Hematopoietic multipotent progenitor cell treated with erythropoietin and hydrocortisone succinate and interleukin-3 and kit ligand, for 17 days (in vitro differentiated cells): ENCODE measurements at places on chromosomes 2 and 18.

- DNase-seq, result no peak
Observed at GRCh38 chr2:32937602-32938448, 8.9 kb upstream of the LTBP1 start.

DNA sequence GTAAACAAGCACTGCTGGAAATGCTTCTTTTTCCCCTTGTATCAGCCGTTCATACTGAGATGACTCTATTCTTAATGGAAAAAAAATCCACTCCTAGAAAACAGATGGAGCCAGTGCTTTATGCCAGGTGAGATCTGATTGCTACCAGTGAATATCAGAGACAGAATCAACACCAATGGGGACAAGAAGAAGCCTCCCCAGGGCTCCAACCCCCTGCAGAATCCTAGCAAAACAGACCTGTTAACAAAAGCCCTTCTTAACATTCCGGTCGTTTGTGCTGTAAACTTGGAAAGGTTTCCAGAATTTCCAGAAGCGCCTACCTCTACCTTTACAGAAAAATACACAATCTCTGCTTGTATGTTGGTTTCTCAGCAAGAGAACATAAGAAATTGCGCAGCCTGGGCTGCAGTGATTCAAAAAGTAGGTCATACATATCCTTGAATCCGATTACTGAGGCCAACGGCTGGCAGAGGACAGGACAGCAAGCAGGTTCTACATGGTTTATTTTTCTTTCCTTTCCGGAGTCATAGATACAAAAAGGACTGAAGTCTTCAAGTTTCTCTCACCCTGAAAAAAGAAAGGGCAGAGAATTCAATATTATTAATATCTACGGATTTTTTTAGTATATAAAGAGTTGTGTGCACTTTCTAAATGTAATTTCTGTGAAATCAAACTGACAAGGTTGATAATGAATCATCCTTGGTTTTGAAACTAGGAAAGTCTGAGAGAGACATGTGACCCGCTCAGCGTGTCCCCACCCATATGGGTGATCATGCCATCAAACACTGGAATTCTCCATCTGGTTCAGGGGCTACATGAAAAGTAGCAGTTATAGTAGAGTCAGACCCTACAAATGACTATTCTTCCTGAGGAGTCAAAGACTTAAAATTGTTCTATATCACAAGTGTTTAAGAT is 266.7 kb upstream of the MGAT5 start:
- no peak for DNase-seq

GRCh38 chr2:104733226-104733943 is 120.5 kb upstream of the POU3F3 start:
- DNase-seq, result no peak

DNA sequence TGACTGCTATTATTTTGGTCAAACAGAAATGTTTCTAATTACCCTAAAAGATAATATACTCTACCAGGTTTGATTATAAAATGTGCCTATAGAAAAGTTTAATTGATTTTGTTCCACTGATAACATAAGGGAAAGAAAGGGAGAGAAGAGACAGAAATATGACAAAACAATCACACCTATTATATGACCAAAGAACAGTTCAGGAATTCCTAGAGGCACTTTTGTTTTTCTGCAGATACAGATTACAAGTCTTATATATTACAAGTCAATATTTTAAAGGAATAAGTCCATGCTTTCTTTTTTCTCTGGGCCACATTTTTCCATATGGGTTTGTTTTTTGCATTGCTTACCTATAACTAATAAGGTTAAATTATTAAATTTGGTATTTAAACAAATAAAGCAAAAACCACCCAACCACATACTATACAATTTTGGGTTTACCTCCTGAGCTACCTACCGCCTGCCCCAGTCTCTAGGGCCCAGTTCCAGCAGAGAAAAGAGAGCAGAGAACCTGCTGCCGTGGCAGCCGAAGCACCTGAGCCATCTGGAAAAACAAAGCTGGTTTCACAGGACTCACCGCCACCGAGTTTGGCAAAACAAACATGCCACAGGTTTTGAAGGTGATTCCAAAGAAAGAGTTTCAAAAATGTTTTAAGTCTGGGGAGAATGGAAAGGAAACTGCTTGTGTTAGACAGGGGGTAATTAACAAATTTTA is 92.1 kb downstream of the DYM start:
- no peak for DNase-seq

GRCh38 chr2:240930096-240930630 is 24.0 kb downstream of the CROCC2 start:
- DNase-seq, result no peak

DNA sequence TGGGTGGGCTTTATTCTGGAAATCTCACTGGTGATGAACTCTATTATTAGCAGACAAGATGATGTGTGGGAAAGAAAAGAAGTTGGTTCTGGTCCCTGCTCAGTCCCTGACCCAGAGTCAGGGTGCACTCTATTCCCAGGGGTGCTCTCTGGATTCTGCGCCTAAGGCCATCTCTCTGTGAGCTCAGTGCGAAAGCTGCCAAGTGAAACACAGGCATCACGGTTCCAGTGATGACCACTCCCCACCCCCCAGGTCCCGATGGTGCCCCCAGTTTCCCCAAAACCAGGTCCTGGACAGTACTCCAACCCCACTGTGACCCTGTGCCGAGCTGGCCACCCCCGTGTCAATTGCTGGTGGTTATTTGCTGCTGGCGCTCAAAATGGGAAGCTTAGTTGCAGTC is 30.1 kb downstream of the RHOB start:
- DNase-seq, result no peak

DNA sequence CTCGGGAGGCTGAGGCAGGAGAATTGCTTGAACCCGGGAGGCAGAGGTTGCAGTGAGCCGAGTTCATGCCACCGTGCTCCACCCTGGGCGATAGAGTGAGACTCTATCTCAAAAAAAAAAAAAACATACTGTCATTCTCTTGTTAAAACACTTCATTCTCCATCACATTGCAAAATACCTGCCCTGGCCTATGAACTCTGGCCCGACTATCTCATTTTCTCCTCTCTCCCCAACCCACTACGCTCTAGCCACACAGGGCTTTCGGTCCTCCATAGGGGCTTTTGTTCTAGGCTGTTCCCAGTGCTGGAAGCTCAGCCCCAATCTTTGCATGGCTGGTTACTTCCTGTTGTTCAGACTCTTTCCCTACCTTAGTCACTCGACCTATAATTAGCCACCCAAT is 10.3 kb downstream of the CEP76 start:
- DNase-seq, result no peak

- no peak for DNase-seq
Observed at GRCh38 chr2:207151048-207151447, 14.7 kb downstream of the KLF7 start.
